ENCODE measurements at places on chromosomes 16 and 17.

GRCh38 chr17:59842901-59843652, 49.7 kb downstream of the TUBD1 start:
- DNase-seq: no peak

DNA sequence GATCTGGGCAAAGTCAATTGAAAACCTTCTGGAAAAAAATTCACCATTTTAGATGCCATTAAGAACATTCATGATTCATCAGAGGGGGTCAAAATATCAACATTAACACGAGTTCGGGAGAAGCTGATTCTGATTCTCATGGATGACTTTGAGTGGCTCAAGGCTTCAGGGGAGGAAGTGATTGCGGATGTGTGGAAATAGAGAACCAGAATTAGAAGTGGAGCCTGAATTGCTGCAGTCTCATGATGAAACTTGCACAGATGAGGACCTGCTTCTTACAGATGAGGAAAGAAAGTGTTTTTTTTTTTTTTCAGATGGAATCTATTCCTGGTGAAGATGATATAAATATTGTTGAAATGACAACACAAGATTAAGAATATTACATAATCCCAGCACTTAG, 12.9 kb downstream of the ITGAX start:
- DNase-seq: no peak

GRCh38 chr17:81456798-81457197, 55.8 kb downstream of the ACTG1 start:
- no peak for DNase-seq

DNA sequence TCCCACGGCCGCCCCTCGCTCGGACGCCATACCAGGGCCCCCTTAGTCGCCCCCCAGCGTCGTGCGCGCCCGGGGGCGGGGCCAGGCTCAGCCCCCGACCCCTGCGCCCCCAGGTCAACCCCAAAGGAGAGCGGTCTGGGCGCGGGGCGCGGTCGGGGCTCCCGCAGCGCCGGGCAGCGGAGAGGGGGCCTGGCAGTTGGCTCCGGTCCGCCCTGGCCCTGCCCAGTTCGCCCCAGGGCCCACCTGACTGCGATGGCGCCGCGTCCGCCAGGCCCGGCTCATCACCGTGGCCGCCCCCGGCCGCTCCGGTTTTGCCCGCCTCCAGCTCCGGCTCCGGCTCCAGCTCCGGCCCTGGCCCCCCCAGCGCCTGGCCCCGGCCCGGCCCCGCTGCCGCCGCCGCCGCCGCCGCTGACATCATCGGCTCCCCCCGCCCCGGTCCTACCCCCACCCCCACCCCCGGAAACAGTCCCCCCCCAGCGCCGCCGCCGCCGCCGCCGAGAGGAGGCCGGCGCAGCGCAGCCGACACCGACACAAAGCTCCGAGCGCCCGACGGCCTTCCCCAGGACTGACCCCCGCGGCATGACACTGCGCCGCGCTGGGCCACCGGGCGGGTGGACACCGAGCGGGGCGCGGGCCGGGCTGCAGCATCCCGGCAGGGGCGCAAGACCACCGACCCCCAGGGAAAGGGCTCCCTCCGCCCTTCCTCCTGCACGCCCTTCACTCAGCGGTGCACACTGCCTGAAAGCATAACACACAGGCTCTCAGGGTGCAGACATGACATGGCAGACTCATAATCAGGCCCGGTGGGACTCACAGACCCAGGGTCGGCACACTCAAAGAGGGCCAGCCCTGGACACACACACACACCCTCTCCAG, at the start of gene ZBTB4:
TSS of gene ZBTB4 (minus strand) at position 419 of the 876 bp plus-strand sequence. CDS start 12,830 bp downstream, outside the sequence.
- DNase-seq: peak; percentile 32

GRCh38 chr16:50269061-50269705, 2.8 kb downstream of the ADCY7 start:
- no peak for DNase-seq

DNA sequence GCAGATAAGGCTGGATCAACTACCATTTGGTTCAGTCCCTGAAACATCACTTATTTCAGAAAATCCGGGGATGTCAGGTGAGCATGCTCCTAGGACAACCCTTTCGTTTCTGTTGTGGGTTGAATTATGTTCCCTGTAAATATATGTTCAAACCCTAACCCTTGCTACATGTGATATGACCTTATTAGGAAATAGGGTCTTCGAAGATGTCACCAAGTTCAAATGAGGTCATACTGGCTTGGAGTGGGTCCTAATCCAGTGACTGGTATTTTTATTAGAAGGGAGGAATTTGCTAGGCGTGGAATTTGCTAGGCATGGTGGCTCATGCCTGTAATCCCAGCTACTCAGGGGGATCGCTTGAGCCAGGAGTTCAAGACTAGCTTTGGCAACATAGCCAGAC, 21.3 kb downstream of the SNX20 start:
- DNase-seq: no peak

GRCh38 chr17:21119247-21119918, 7.4 kb upstream of the DHRS7B start:
- DNase-seq: peak; percentile 35

- no peak for DNase-seq
Measured at GRCh38 chr17:50181591-50182560, 16.1 kb downstream of the SGCA start.

- no peak for DNase-seq
Measured at GRCh38 chr17:72697602-72698146, 394.8 kb downstream of the SLC39A11 start.

DNA sequence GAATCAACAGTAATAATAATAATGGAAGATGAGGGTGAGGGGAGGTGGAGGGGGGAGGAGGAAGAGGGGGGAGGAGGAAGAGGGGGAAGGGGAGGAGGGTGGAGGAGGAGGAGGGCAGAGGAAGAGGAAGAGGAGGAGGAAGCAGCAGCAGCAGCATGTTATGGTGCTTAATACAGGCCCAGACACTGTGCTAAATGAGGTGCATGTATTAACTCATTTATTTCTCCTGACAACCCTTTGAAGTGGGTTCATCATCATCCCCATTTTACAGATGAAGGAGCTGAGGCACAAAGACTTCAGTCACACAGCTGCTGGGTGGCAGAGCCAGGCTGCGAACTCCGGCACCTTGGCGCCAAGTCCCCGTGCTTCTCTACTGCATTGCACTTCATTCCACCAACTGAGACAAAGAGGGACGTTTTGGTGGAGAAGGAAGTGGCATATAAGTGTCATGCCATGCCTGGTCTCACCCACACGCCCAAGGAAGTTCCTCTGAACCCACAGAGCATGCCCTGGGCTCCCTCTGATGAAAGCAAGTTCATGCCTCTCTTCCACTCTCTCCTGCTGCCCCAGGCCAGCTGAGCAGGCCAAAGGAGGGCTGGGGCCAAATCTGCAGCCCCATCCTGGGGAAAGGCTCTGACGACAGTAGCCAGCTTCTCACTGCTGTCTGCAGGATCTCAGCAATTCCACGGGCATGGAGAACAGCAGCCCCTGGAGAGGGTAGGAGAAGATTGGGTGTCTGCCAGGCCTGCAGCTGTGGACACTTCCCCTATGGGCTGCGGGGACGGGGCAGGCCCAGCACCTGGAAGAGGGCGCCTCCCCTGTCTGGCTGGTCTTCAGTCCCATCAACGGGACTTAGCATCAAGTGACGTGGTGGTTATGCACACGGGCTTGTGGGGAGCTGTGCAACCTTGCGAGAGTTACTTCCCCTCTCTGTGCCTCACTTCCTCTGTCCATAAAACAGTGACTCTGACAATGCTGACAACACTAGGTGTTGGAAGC, 21.8 kb downstream of the XYLT1 start:
- no peak for DNase-seq

DNA sequence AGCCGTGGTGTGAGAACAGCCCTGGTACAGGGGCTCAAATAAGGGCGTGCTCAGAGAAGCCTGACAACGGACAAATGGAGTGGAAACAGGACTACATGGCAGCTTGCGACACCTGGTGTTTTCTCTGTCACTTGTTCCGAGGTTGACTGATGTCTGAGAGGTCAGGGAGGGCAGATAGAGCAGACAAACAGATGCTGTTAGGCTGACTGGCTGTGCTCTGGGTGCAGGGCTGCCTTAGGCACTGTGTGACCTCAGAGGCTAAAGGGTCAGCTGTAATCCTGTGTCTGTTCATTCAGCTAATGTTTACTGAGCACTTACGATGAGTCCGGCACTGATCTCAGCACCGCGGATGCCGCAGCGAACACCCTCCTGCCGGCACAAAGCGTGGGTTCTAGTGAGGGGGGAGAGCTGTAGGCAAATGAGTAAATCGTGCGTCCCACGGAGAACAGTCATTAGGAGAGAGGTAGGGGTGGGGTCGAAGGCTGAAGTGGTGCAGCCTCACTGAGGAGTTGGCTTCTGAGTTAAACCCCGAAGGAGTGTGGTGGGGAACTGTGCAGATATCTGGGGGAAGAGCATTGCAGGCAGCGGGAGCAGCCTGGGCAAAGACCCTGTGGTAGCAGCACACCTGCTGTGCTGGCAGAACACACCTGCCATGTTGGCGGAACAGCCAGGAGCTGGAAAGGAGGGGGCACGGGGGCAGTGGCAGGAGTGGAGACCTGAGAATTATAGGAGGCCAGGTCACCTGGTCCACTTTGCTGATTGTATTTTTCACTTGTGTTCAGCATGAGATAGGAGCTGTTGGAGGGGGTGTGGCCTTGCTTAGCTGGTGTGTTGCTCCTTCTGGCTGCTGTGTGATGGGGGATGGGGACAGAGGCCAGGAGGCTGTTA, 35.0 kb downstream of the GPT2 start:
- no peak for DNase-seq

DNA sequence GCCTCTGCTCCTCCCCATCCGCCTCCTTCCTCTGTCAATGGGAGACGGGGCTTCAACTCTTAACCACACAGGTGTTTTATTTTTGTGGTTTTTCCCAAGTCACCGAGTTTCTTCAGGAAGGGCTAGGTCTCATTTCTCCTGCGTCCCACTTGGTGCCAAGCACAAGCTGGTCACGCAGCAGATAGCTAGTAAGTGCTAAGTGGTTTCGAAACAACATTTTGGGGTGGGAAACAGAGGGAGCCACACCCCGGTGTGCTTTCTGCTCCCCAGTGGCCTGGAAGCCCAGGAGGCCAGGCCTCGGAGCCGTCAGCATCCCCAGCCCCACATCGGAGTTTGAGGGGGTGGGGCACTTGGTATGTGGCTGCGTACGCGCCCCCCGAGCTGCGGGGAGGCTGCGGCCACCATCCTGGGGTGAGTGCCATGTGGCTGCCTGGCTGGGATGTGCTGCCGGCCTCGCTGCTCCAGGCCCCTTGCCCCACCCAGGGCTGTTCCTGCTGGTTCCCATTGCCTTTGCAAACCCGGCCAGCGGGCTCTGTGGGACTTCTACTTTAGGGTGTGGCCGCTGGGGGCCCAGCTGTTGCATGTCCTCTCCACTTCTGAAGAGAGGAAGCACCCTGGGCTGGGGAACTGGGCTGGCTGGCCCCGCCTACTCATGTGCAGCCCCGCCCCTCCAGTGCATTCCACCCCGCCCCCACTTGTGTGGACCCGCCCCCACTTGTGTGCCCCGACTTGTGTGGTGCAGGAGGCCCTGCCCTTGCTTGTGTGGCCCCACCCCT, 55.6 kb downstream of the BAIAP2 start:
- no peak for DNase-seq

DNA sequence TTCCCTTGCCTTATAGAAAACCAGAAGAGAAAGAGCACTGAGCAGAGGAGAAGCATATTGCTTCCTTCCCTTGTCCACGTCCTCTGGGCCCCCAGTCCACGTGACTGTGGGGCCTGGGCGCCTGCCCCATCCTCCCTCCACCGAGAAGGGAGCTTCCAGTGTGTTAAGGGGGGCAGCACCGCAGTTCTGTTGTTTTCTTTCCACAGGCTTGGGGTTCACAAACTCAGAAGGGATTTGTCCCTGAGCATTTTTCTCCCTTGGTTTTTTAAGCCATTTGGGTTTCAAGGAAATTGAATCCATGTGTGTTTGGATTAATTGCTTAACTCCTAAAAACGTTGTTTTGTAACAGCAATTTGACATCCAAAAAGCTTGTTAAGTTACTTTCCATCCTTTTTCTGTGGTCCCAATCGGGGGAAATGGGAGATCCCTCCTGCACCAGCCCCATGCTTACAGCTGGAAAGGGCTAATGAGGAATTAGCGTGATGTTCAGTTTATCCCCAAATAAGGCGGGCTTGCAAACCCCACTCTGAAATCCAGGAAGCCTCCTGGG, 347.5 kb upstream of the TNRC6C start:
- DNase-seq: no peak

- no peak for DNase-seq
Measured at GRCh38 chr17:72113751-72114150, 7.1 kb upstream of the SOX9 start.

DNA sequence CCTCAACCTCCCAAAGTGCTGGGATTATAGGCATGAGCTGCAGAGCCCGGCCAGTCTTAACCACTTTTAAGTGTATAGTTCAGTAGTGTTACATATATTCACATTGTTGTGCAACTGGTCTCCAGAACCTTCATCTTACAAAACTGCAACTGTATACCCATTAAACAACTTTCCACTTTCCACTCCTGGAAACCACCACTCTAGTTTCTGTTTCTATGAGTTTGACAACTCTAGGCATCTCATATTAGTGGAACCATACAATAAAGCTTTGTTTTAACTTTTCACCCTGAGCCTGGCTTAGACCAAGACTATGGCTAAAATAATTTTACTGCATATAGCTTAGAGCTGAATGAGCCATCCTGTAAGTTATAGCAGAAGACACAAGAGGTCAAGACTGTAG, 108.0 kb upstream of the GOT2 start:
- no peak for DNase-seq

GRCh38 chr16:9518581-9518980, 427.1 kb downstream of the HAPSTR1 start:
- DNase-seq: no peak

DNA sequence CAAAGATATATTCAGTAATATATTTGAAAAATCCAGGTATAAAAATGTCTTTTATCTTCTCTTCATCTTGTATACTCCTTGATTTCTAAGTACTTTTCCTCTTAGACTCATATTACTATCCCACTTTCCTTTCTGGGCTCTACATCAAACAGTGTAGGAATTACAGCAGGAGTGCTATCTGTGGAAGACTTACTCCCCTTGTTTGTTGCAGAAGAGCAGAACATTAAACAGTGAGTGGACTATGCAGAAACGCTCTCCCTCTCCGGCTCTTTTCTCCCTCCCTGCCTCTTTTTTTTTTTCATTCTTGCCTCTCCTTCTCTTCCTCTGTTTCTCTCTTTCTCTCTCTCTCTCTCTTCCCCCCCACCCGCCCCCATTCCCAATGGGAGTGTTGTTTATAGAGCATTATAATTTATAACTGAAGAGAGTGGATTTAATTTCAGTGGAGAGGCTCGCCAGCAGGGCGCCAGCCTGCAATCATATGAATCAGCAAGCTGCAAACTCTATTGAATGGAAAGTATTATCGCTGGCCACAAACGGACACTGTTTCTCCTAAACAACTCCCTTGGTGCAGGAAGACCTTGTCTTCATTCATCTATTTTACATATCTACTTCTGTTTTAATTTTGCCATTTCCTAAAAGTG, 242.3 kb upstream of the TBX2 start:
- DNase-seq: no peak

Data from stimulated activated CD8-positive, alpha-beta memory T cell treated with anti-CD3 and anti-CD28 coated beads, Interleukin-15, amount 100 ng/mL, for 1 hour (primary cell).